RWPE1 (cell line): ENCODE measurements at places on chromosomes 2 and 18.

DNA sequence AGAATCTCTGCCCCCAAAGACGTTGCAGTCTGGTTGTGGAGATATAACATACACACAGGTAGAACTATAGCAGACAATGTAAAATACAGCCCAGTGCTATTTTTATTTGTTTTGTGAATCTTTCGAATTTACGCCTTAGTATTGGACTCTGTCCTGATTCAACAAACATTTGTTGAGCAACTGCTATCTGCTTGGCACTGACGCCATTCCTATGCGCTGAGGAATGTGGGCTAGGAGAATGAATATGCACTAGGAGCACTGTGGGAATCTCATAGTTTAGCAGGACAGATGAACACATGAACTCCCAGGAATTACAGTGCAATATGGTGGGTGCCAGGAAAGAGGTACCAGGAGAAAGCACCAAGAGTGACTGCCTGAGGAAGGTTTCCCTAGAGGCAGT, 181.7 kb upstream of the SIX3 start:
- no peak for DNase-seq

DNA sequence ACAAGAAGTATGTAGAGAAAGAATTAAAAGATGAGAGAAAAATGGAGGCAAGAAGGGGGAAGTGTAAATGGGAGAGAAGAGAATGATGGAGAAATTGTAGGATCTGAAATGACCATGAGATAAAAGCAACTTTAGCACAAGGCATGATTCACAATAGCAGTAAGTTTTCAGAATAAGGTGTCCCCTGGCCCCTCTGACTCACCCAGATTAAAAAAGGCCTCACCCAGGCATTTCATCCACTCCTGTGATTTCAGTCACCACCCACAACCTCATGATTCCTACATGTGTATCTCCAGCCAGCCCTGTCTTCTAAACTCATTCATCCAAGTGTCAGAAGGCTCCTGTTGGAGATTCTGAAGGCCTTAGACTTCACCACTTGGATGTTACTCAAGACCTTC, 56.6 kb downstream of the SP100 start:
- DNase-seq = peak; percentile 60

- no peak for DNase-seq
Measured at GRCh38 chr18:23210526-23210925, 75.2 kb downstream of the CABLES1 start.

- no peak for DNase-seq
Measured at GRCh38 chr2:43882312-43882711, 43.5 kb downstream of the ABCG8 start.

GRCh38 chr2:41741951-41742595, 305.7 kb upstream of the PKDCC start:
- DNase-seq = no peak

DNA sequence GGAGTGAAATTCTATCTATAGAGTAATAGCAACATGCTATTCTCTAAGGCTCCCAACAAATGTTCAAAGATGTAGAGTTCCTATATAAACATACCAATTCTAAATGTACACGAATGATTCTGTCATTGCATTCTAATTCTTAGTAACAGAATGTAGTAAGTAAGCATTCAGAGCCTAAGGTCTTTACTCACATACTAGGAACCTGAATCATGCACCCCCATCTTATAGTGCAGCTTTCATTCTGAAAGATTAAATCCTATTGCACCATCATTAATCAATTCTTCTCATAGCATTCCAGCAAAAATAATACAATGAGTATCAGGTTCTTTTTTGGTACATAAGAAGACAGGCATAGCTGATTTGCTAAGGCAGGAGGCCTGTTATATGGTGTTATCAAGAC, 230.0 kb downstream of the NCKAP5 start:
- no peak for DNase-seq

DNA sequence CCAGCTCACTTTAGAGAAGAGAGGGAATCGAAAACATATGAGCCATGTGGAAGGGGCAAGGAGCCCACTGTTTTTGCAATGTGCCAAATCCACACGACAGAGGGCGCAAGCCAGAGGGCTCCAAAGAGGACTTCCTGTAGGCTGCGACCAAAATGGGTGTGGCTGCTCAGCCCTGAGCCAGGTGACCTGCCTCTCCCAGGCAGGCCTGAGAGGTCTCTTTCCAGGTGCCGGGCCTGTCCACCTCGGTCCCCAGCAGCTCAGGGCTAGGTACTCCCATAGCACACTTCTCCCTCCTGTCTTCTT, 153.8 kb downstream of the TTC32 start:
- DNase-seq = no peak

DNA sequence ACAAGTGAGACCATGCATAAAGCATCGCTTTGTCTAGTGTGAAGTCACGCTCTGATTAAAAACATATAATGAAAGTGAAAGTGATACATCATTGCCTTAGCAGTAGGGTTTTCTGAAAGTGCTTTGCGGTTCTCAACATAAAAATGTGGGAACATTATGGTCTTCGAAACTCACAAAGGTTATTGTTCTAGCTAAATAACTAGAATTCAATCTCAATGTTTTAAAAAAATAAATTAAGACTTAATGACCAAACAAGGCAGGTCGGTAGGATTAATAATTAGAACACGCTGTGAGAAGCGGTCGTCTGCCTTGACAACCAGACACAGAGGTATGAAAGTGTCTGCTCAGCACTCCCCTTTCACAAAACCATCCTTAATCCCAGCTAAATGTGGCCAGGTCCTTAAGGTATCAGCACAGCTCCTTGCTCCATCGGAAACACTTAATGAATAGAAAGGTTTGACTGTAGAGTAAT, 42.2 kb downstream of the KLHL14 start:
- peak; percentile 19 for DNase-seq

DNA sequence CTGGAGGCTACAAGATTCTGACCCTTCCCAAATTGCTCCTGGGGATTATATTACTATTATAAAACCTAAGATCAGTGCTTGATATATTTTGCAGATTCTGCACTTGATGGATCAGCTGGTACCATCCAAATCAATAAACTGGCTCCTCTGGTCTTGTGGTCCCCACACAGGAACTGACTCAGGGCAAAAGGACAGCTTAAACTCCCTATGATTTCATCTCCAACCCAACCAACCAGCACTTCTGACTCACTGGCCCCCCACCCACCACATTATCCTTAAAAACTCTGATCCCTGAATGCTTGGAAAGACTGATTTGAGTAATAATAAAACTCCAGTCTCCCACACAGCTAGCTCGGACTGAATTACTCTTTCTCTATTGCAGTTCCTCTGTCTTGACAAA, 82.1 kb downstream of the TMEM163 start:
- DNase-seq = no peak
